ENCODE measurements at places on chromosomes 7 and 10.

DNA sequence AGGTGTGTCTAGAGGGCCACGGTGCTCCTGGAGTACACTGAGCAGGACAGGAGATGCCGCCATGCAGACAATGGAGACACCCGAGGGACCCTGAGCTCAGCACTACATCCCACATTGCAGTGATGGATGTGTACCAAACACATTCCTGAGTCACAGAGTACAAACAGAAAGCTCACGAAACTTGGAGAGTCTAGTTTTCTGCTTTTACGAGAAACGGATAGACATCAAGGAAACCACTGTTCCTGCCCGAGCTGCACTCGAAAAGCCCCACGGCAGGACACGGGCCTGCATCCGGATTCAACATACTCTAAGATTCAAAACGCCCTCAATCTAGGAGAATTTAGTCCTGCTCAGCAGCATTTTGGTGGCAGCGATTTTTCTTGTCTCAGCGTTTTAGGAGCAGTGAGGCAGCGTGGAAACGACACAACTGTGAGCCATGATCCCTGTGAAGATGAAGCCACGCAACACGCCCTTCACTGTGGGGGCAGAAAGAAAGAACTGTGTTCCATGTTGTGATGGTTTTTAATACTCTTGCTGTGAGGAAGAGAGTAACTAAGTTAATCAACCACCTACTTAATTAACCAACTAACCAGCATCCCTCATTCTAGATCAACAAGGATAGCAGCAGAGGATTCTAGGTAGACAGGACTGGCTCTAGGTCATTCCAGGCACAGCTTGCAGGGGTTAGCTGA, 3.2 kb downstream of the TNS3 start:
- peak; percentile 61 for DNase-seq

DNA sequence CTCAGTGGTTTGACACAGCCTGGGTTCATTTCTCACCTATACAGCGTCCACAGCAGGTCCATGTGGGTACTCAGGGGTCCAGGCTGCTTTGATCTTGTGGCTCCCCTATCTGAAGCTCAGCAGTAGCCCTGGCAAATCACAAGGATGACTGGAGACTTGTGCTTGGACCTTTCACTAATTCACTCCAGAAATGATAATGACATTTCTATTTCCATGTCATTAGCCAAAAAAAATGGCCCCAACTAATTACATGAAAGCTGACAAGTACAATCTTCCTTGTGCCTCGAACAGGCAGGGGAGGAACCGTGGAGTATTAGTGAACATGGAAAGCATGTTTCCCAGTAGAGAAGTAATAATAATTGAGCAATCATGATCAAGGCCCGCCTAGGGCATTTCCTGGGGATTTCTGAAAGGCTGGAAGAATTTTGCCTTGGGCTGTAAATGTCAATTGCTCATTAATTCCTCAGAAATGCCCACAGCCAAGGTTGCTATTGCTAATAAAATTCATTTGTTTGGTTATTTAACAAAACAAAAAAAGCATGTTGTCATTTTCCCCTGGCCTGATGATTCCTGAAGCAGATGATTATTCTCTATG, 586.1 kb downstream of the SDK1 start:
- DNase-seq = no peak

GRCh38 chr7:45080958-45081669, 7.7 kb downstream of the NACAD start:
- DNase-seq = no peak

DNA sequence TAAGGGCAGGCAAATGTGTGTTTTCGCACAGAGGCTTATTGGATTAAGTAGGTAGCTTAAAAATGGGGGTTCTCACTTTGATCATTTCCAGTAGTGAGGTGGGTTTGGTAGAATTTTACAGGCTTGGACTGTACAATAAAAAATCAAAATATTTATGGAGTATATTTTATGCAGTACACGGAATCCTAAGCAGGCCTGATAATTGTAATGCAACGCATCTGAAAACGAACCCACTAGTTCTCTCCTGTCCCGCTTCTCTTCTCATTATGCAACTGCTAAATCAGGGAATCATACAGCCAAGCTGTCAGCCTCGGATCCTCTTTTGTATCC, 377 bp upstream of the POLR1F start:
- no peak for DNase-seq

DNA sequence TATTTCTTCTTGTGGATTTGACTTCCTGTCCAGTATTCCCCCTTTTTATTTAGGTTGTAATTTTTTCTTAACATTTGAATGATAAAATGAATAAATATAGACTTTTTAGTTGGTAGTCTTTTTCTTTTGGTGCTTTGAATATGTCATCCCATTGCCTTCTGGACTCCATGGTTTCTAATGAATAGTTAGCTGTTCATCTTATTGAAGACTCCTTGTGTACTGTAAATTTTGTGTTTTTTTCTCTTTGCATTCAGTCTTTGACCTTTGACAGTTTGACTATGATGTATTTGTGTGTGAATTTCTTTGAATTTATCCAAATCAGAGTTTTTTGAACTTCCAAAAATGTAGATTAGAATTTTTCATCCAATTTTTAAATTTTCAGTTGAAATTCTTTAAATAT, 554.3 kb downstream of the NRG3 start:
- DNase-seq = no peak

- peak; percentile 14 for DNase-seq
These were observed 401.5 kb downstream of the REEP3 start for GRCh38 chr10:63922468-63923284.

DNA sequence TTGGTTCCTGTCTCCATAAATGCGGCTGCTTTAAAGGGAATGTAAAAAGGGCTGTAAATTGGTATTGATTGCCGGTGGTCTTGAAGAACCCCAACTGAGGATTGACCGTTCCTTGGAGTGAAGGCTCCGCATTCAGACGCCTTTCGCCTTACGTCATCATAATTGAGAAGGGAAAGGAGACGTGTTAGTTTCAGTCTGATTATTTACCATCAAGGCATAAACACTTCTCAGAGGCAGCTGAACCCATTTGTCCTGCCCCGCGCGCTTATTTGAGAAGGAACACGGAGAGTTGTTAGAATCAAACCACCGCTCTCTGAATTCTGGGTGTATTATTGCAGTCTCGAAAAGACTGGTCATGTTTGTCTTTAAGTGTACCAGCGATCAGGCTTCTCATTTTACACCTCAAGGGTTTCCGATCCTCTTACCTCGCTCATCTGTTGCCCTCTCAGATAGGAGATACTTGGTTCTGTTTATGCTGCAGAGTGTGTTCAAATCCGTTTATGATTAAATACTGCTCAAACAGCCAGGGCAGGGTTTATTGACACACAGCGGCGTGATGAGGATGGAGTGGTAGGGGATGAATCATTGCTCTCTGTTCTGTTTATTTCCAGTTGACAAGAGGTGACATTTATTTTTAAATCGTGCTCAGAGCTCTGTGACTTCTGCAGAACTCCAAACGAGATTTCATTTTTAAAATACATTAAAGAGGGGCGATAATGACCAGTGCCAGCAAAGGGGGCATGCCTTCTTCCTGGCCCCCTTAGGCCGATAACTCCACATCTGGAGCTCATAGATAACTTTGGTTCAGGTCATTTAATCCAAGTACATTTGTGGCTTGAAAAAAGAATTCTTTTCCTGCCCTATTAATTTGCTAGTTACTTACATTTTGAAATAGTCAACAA, 30.4 kb downstream of the FOXK1 start:
- peak; percentile 73 for DNase-seq

DNA sequence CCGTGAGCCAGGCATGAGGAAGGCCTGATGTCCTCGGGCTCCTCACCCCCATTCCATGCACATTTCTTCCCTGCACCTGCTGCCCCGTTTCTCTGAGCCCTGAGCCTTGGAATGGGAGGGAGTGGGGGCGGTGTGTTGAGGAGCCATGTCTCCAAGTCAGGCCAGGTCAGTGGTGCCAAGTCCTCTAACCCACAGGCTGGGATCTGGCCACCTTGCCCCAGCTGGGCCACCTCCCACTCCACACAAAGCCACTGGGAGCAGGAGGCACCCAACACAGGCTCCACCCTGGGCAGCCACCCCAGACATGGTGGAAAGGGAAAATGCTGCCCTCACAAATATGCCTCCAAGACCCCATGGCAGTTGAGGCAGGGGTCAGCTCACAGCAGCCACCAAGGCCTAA, 27.7 kb downstream of the ZCCHC24 start:
- no peak for DNase-seq

DNA sequence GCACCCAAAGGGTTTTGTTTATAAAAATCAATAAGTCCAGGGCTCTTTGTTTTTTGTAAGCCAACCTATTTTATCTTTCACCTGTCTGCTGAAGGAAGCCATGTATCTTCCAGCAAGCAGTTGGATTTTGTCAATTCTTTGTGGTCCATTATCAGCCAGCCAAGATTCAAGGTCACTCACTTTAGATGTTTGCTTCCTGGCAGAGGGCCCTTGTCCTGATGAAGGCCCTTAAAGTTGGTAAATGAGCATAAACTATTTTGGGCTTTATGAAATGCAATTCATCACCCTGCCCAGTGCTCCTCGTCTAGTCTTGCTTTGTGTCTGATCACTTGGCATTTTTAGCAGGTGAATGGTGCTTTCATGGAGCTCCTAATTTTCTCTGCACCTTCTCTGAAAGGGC, 1004.2 kb downstream of the GRID1 start:
- DNase-seq = no peak

DNA sequence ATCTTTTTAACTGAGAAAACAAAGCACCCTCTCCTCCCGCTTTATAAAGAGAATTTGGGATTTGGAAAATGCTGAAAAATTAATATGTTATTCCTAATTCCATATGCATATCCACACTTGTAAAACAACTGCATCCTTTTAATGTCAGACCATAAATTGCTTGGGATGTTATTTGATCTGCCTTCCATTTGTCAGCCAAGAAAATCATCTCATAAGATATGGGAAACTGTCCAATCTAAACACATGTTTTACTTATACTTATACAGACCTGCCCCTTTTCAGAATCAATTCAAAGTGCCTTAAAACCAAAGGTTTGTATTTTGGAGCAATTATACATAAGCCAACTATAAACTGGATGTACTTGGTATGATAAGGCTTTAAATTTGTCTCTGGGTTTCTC, 595.5 kb upstream of the PFKP start:
- DNase-seq = no peak

DNA sequence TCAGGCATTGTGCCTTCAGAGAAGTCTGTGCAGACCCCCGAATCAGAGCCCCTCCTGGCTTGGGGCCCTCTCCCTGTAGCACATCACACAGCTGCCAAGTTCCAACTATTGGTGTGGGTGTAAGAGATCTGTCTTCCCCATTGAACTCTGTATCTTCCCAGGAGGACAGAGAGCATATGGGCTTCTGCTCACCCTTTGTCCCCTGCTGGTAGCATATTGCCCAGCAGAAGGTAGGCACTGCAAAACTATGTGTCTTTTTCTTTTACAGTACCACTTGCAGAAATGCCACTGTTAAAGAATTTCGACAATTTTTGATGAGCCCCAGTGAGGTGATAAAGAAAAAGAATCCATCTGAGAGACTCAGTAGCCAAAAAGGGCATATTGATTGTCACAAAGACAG, 59.6 kb downstream of the NPY start:
- no peak for DNase-seq

DNA sequence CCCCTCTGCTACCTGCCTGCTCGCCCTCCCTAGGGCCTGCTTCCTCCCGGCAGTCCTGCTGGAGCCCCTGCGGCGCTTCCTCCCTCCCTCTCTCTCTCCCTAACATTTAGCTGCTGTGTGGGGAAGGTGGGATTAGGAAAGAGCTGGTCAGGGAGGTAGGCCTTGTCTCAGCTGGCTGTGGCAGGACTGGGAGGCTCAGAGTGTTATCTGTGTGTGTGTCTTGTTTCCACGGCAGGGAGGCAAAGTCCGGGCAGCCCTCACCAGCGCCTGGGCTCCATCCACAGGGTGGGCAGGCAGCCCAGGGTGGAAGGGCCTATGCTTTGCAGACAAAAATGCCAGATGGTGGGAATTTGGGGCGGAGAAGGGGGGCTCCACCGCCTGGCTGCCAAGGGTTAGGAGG, 105.7 kb downstream of the RPS24 start:
- DNase-seq = no peak

- no peak for DNase-seq
These were observed 161.2 kb downstream of the DNAJB6 start for GRCh38 chr7:157497744-157498651.

DNA sequence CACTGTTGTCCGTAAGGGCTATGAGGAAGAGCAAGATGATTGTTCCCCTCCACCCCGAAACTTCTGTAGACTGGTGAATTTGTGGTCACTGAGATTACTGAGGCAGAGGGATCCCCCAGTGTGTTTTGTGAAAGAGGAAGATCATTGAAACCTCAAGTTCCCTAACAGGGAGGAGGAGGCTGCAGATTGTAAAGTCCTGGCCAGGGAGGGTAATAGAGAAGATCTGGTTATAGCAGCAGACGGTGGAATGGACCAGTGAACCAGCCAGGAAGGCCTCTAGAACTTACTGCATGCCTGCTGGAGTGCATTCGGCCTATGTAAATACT, 31.1 kb downstream of the LMTK2 start:
- DNase-seq = no peak

- DNase-seq = no peak
These were observed 83.0 kb downstream of the ABCB5 start for GRCh38 chr7:20698469-20698868.

DNA sequence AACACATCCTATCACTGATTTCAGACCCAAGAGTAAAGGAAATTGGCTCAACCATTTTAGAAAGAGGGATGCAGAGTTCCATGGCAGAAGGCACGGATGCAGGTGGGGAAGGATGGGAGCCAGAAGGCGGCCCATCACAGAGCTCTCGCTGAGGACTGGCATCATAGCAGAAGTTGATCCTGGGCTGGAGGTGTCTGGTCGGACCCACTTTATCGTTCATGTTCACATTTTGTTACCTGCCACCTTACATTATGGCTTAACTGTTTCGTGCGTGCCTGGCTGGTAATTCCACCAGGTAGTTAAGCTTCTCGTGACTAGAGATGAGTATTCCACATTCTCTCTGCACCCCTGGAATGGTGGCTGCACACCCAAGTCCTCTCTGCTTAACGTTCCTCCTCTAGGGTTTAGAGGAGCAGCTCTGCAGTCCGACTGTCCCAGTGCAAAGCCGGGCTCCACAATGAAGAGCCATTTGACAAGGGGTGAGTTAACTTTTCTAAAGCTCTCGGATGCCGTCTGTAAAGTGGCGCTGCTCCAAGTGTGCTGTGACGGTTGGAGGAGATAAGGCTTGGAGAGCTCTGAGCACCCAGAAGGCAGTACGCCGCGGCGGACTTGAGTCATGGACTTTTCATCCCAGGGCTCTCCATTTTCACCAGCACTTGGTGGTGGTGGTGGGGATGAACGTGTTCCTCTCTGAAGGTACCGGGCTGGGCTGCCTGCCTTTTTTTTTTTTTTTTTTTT, 157.1 kb upstream of the SHH start:
- DNase-seq = no peak

DNA sequence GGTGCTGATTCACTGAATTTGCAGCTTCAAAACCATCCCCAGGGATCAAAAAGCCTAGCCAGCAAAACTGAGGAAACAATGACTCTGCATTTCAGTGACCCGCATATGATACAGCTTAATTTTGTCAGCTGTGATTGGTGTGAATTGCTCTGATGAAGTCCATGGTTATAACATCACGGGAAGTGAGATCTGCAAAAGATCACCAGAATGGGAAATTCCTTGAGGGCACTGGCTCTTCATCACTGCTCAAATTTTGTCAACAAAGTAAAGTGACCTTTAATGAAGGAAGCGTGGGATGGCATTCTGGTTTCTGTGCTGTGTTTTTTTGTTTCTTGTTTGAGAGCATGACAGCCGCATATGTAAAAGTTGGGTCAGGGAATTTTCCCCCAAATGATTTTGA, 745.9 kb downstream of the GATA3 start:
- DNase-seq = no peak

- DNase-seq = no peak
These were observed 315.6 kb downstream of the DNAJB6 start for GRCh38 chr7:157652161-157652953.
